ENCODE measurements at places on chromosomes 2 and 18.

DNA sequence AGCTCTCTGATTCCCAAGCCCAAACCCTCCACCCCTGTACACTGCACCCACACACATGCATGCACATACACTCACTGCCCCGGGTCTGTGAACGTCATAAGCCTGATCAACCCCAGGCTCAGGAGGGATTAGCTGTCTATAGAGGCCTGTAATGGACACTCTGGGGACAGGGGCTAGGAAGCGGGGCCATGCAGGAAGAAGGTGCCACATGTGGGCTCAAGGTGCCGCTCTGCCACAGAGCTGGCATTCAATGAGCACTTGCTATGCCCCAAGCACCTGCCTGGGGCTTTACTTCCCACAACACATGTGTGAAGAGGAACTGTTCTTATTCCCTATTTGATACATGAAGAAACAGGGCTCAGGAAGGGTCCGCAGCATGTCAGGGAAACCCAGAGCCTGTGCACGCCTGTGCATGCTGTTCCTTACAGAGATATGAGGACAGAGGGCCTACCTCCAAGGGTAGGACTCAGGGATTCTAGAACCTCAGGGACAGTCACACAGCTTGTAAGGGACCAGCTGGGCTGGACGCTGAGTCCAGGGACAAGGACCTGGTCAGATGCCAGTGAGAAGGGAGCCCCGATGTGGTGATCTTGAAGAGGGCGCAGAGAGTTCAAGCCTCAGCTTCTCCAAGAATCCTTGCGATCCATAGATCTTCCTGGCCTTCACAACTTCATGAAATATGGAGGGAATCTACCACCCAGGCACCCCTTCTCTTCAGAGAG is 5.0 kb downstream of the BIN1 start:
- DNase-seq = no peak

GRCh38 chr18:8479789-8480188 is 129.4 kb upstream of the RAB12 start:
- peak; percentile 10 for DNase-seq

GRCh38 chr2:10228611-10229365 is 73.9 kb upstream of the HPCAL1 start:
- no peak for DNase-seq

- no peak for DNase-seq
Measured at GRCh38 chr18:9233771-9234440, 97.3 kb downstream of the ANKRD12 start.

DNA sequence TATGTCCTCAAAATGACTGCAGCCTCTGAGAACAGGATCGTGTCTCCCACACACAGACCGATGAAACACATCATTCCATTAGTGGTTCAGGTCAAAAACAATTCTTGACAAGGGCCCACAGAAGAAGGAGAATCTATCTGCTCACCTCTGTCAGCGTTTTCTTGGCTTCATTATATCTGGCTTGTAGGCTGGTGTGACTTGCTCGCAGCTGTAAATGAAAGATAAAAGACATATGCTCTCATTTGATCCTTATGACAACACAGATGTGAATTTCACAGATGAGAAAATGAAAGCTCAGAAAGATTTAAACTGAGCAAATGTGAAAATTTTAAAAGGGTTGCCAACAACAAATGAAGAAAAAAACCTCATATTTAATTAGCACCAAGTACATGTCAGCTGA is 61.6 kb downstream of the CCDC93 start:
- no peak for DNase-seq

- DNase-seq = no peak
Measured at GRCh38 chr2:203718087-203718486, 11.6 kb downstream of the CD28 start.

DNA sequence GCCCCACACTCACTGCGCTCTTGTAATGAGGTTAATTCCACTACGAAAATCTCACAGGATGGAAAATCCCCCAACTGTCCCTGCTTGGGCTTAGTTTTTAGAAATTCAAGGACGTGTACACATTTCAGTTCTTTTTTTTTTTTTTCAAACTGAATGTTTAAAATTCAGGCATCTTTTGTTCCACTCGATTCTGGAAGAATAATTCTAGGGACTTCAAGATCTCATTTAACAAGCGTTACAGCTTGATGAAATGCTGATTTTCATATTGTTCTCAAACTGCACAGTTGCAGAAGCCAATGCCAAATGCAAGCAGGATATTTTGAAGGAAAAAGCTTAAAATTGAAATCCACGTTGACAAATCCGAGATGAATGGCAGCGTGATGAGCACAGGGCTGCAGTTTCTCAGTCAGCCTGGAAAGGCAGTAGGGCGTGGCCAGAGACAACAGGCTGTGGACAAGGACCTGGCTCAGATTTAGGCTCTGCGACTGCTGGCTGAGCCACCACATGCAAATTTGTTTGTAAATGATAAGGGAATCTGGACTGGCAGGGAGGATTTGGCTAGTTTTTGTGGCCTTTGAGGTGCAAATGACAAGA is 128.1 kb upstream of the MYCN start:
- no peak for DNase-seq

GRCh38 chr18:45962866-45963265 is 4.3 kb downstream of the EPG5 start:
- DNase-seq = no peak

- DNase-seq = no peak
Measured at GRCh38 chr2:237270520-237270919, 143.4 kb downstream of the COL6A3 start.

DNA sequence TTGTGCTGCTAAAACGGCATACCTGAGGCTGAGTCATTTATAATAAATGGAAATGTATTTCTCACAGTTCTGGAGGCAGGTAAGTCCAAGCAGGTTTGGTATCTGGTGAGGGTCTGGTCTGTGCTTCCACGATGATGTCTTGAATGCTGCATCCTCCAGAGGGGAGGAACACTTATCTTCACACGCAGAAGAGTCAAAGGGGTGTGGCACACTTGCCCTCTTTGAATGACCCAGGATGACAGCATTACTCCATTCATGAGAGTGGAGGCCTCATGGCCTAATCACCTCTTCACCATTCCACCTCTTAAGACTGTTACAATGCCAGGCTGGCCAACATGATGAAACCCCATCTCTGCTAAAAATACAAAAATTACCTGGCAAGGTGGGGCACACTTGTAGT is 61.0 kb downstream of the NCAPH start:
- DNase-seq = no peak

GRCh38 chr2:223545830-223546229 is 56.3 kb downstream of the SCG2 start:
- no peak for DNase-seq

DNA sequence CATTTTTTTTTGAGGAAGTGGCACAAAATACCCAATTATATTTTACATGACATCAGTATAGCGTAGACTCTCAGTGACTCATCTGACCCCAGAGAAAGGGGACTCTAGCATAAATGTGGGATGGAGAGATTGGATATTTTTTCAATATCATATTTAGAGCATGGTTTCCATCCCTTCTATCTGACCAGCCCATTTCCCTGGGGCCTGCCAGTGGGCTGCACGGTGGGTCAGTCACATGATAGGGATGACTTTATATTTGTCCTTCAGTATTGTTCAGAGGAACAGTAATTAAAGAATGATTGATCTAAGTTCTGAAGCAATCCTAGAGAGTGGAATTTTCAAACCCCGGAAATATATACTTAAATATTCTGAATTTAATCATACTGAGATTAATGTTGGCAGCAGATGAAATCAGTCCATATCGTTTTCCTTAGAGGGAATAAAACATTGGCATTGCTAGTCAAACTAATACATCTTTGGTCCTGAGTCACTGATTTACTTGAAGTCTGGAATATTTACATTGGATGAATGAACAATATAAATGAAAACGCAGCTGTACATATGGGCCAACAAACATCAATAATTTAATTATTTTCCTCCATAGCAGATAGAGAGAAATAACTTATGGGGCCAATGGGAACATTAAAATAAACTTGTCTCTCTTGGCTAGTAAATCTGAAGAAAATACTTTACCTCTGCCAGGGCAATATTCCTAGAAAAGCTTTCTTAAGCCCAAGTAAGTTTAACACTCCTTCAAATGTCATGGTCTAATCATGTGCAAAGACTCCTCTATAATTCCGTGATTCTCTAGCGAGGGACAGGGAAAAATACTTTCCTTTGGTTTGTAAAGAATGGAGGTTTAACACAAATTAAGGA is 563.6 kb upstream of the PKDCC start:
- DNase-seq = no peak

GRCh38 chr2:11710210-11710609 is 36.2 kb upstream of the LPIN1 start:
- no peak for DNase-seq

DNA sequence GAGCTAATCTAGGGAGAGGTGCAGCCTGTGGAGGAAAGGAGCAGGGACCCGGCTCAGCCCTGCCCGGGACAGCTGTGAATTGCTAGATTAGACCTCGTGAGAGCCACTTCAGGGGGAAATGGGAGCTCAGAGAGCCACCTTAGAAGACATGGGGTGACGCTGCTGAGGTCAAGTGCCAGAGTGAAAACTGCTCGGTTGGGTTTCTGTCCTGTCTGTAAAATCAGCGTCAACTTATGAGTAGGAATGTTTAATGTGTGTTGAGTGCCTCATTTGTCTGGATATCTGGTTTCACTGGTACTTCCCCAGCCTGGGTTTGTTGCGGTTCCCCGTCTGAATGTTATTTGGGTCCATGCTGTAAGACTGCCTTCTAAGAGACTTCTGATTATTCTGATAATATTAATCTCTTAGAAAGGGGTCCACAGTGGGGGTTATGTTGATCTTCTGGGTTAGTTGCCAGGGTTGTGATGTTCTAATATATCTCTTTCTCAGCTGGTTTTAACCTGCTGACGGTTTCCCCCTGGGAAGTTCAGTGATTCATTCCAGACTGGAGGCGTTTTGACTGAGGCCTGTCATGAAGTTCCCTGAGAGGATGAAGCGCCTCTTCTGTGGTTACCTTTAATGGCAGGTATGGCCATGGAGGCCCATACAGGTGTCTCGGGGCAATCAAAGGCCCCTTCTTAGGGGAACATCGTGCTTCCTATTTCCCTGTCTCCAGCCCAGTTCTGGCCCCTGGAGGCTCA is 175.9 kb downstream of the SH3RF3 start:
- DNase-seq = no peak

- DNase-seq = no peak
Measured at GRCh38 chr2:219766658-219767057, 139.2 kb downstream of the SLC4A3 start.

DNA sequence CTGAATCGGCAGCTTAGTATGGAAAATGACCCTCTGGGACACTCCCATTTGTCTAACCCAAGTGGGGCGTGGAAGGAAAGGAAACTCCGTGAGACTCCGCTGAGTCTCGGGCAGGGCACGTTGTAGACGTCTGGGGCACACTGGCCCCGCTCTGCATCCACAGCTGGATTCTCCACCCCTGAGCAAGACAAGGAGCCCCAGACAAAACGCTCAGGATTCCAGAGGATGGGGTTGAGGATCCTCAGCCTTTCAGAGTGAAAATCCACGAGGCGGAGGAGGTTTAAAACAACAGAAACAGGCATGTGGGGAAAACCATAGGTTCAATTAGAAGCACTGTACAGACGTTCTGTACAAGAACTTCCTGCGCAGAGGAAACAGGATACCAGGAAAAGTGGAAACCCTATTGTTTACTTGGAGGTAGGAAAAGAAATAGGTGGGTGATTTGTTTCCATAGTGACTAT is 124.9 kb upstream of the ZNF236 start:
- DNase-seq = peak; percentile 25

DNA sequence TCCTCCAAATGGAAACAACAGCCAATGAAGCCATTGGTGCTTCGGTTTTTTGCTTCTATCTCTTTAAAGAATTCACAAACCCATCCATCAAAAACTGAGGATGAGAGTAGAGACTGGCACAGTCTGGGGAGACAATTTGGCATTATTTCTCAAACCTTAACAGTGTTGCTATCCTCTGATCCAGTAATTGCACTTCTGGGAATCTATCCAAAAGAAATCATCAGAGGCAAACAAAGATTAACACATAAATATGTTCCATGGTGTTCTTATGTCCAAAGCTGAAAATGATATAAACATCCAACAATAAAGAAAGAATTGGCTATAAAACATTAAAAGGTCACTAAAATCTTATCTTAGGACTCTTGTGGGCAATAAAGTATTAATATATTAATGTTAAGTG is 35.1 kb downstream of the REEP1 start:
- no peak for DNase-seq

DNA sequence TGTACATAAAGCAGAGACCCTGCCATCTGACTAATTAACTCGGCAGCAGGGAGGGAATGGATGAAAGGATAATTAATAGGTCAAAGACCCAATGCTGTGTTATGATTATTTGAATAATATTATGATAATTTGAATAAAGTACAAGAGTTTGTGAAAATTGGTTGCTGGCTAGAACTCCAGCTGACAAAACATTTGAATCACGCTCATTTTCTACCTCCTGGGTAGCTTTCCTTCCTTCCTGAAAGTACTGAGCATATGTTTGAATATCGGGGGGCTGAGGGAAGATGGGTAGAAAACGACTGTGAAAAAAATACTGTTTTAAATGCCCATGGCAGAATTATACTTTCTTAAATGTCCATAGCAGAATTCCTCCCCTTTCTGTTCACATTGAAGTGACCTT is 243.6 kb upstream of the RBMS1 start:
- DNase-seq = no peak

DNA sequence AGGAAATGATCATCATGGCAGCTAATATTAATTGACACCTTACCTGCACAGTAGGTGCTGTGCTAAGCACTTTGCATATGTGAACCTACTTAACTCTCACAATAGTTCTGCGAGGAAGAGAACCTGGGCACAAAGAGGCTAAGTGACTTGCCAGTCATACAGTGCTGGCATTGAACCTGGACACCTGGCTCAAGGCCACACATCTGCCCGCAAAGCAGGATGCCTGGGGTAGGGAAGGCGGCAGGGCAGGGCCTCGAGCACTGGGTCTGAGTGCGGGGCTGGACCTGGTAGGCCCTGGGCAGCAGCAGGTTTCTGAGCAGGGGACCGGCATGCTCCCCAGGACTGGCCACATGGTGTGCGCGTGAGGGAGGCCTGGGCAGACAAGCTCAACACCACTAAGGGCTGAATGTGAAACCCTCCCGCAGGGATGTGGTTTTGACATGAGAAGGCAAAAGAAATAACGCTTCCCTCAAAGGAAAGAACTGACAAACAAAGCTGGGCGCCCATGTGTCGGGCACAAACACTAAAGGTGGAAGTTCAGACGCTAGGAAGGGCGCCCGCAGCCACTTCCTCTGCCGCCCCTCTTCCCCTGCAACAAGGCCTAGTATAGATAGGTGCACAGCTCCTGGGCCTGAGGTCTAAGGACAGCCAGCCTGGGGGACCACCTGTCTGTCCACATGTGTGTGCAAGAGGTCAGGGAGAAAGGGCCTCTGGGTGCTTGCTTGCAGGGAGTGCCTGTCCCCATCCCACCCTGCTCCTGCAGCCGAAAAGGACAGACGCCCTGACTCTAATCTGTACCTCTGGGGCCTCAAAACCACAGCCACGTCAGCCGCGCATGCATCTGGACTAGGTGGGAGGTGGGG is 92.5 kb downstream of the ZFP36L2 start:
- DNase-seq = no peak

- no peak for DNase-seq
Measured at GRCh38 chr2:216415541-216415940, 3.3 kb downstream of the SMARCAL1 start.

Data from nephron progenitor cell (in vitro differentiated cells).